ENCODE measurements at places on chromosomes 6 and 20.
A peak's percentile ranks its signal among the peaks of the same experiment; 100 is the strongest.

DNA sequence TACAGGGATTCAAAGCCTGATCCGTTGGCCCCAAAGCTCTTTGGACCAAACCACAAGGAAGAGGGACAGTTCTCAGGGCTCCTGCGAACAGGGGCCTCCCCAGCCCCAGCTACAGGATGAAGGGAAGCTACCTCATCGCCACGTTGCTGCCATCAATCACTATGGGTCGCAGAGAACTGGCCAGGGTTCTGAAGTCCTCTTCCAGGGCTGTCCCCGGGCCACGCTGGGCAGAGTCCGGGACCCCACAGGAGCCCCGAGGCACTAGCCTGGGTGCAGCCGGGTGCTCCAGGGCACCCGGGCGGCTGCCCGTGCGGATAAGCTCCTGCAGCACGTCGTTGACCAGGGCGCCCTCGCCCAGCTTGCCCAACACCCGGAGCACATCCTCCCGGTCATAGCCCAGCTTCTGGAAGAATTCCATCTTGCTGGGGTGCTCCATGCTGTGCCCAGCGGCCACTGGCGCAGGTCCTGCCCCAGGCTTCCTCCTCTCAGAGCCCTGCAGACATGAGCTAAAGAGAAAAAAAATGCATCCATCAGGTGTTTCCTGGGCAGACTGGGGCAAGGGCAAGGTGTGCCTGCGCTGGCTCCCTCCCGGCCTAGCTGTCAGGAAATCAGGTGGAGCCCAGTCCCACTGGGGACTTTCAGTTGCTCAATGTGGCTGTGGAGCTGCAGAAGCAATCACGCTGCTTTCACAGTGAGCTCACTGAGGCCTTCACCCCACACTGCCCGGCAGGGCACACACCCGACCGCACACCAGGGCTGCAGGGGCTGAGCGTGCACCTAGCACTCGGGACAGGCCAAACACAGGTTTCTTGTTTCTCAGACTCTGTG is 10.5 kb downstream of the ZC3H12D start:
- no peak for DNase-seq

- no peak for DNase-seq
Measured at GRCh38 chr6:57276946-57277345, 40.5 kb upstream of the PRIM2 start.

- no peak for DNase-seq
Measured at GRCh38 chr20:46221256-46221833, 87.0 kb downstream of the CDH22 start.

DNA sequence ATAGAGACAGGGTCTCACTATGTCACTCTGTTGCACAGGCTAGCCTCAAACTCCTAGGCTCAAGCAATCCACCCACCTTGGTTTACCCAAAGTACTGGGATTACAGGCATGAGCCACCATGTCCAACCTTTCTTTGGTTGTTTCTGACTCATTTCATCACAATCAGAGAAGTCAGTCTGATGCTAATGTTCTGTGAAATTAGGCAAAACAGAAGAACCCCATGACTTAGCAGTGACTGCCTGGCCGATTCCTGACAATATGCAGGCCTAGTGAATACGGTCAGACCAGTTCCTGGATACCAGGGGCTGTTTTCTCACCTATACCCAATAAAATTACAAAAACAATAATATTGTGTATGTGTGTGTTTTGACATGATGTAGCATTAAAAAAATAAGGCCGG is 58.8 kb upstream of the BTN3A2 start:
- no peak for DNase-seq

GRCh38 chr6:117515326-117515725 is 32.9 kb downstream of the DCBLD1 start:
- DNase-seq, result no peak

DNA sequence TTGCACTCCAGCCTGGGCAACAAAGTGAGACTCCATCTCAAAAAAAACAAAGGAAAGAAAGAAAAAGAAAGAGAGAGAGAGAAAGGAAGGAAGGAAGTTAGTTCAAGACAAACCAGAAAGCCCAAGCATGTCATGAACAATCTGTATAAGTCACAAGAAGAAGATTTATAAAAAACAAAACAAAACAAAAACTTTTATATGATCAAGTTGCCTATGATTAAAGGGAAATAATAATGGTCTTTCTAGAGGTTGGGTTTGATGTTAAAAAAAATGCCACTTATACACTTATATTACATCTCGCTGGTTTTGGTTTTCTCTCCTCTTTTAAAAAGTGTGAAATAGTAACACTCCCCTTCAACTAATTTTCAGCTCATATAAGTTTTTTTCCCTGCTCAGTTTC is 146.2 kb upstream of the CARMIL1 start:
- DNase-seq, result no peak

DNA sequence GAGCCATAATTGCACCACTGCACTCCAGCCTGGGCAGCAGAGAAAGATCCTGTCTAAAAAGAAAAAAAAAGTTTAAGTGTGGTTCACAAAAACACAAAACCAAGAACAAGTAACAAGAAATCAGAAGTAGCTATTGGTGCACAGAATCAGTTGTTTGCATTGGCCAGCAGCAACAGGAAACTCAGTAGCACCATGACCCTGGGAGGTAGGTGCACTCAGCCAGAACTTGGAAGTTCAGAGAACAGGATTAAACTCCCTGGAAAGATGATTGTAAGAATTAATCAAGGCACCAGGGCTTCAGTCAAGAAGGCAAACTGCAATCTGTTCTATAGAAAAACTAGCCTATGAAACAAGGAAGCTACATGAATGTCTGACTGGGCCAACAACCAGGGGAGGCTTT is 267.9 kb downstream of the COL12A1 start:
- no peak for DNase-seq

- no peak for DNase-seq
Measured at GRCh38 chr20:34269996-34270627, 28.9 kb downstream of the ASIP start.

GRCh38 chr6:129696028-129696418 is 14.0 kb downstream of the ARHGAP18 start:
- DNase-seq, result no peak

- no peak for DNase-seq
Measured at GRCh38 chr6:89818977-89819335, 638 bp downstream of the MDN1 start.

DNA sequence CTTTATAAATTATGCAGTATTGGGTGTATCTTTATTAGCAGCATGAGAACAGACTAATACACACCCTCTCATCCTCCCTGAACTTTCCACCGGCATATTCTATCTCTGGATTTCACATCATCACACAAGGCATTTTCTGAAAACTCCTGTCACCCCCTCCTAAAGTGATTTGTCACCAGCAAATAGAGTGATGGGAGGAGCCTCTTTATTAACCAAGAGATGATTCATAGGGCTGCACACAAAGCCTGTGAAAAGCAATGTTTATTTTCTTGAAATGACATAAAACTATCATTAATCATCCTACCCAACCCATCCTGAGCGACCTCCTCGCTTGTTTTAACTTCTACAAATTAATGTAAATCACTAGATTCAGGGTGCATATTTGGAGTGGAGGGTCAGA is 394.7 kb upstream of the SULF2 start:
- DNase-seq, result no peak

DNA sequence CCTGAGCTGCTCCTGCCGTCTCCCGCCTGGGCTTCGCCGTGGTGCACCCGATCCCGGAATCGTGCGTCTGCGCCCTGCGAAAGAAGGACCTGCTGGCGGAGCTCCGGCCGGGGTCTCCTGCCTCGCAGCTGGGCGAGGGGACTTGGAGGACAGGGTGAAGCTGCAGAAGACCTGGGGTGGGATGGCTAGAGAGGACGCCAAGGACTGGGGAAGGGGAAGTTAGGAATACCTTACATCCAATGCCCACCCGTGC is 150.2 kb downstream of the PRL start:
- no peak for DNase-seq

- no peak for DNase-seq
Measured at GRCh38 chr6:53635322-53635721, 30.2 kb downstream of the KLHL31 start.

GRCh38 chr6:158605266-158605878 is 39.2 kb downstream of the DYNLT1 start:
- DNase-seq, result peak; percentile 36

GRCh38 chr20:14992153-14992552 is 654.7 kb upstream of the FLRT3 start:
- DNase-seq, result no peak

GRCh38 chr6:11732036-11732631 is 46.5 kb downstream of the ADTRP start:
- DNase-seq, result no peak

DNA sequence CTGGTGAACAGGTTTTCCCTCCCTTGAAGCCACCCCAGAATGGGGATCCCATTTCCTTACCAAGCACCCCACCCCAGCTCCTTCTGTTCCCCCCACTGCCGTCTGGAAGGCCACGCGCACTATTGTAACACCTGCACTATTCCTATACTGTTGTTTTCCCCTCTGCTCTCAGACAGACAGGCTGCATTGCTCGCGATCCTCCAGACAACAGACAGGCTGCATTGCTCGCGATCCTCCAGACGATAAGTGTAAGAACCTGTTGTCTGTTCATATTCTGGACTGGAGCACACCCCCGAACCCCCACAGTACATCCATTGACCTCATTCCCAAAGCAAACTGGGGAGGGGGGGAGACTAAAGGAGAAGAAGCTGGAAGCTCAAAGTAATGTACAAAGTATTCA is 72.7 kb downstream of the LY86 start:
- no peak for DNase-seq

DNA sequence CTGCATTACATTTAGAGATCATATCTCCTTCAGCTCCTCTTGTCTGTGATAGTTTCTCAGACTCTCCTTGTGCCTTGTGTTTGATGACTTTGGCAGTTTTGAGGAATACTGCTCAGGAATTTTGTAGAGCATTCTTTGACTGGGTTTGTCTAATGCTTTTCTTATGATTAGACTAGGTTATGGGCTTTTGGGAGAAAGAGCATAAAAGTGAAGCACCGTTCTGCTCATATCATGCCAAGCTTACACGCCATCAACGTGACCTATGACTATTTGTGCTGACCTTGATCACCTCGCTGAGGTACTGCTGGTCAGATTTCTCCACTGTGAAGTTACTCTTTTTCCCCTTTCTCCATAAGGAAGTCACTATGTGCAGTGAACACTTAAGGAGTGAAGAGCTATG is 256.0 kb downstream of the LY86 start:
- DNase-seq, result no peak

DNA sequence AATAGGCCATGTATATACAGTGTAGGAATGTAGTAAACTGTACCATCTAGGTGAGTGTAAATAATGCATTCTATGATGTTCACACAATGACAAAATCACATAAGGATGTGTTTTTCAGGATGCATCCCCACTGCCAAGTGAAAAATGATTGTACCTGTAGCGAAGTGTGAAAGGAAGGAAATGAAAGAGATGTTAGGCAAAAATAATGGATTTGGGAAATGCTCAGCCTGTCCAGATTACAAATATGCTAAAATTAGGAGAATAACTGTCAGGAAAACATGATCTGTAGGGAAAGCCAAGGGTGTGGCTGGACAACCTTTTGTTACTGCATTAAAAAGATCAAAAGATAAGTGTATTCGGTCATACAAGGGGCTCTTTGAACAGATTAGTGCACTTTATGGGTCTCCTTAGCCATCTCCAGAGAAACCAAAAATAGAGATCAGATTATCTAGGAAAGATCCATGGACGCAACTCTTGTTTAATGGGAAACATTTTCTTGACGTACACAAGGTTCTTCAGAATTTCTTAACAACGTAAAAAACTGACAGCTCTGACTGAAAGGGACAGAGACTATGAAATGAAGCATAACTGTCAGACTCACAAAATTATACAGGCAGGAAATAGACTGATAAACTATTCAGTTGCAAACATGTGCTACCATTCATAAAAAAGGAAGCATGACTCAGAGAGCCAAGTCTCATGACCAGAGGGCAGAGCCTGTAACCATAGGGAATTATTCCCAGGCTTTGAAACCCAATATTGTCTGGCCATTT is 253.6 kb upstream of the RAB32 start:
- no peak for DNase-seq

DNA sequence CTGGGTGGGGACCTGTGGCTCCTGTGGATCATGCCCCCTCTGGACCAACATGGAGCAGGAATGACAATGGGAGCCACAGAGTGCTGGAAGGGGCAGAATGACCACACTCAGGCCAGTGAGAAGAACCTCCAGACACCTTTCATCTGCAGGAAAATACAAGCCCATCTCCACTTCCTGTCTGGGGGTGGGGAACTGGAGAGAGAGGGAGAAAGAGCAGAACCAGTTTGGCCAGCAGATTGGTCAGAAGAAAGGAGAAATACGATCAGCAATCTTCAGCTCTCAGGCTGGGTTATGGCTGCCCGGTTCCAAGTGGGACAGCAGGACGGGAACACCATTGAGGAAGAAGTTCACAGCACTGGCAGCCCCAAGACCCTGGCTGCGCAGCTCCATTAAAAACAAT is 37.0 kb downstream of the BMP7 start:
- no peak for DNase-seq

- peak; percentile 32 for DNase-seq
Measured at GRCh38 chr20:57092112-57092899, 174.1 kb downstream of the BMP7 start.

- DNase-seq, result no peak
Measured at GRCh38 chr6:31928672-31928939, 1.1 kb downstream of the C2 start.

DNA sequence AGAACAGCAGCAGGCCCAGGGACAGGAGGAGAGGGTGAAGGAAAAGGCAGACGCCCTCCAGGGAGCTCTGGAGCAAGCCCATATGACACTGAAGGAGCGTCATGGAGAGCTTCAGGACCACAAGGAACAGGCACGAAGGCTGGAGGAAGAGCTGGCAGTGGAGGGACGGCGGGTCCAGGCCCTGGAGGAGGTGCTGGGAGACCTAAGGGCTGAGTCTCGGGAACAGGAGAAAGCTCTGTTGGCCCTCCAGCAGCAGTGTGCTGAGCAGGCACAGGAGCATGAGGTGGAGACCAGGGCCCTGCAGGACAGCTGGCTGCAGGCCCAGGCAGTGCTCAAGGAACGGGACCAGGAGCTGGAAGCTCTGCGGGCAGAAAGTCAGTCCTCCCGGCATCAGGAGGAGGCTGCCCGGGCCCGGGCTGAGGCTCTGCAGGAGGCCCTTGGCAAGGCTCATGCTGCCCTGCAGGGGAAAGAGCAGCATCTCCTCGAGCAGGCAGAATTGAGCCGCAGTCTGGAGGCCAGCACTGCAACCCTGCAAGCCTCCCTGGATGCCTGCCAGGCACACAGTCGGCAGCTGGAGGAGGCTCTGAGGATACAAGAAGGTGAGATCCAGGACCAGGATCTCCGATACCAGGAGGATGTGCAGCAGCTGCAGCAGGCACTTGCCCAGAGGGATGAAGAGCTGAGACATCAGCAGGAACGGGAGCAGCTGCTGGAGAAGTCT is 25.5 kb downstream of the C20orf173 start:
- no peak for DNase-seq

- DNase-seq, result no peak
Measured at GRCh38 chr6:30766461-30767157, 22.3 kb upstream of the IER3 start.

GRCh38 chr6:9409126-9409525 is 973.8 kb upstream of the SLC35B3 start:
- DNase-seq, result no peak

DNA sequence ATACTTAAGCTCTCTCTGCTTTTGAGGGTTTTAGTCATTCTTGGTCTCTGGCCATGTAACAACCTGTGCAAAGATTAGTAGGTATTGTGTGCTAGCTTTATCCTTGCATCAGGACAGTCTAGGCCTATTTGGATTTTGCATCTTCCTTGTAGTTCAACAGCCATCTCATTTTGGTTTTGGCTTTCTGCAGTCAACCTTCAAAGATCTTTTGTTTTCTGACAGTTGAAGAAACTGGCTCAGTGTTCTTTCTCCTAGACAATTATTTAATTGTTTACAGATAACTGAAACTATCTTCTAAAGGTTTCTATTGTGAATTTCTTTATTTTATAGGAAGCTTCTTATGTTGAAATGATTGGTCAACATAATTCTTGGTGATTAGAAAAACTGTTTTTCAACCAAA is 307.5 kb downstream of the CDKAL1 start:
- DNase-seq, result no peak

Measured in activated T-cell treated with anti-CD3 and anti-CD28 coated beads for 1 hour (primary cell).